ENCODE measurements at places on chromosomes 5 and 9. TPM values are rescaled to one million over a fixed set of nuclear protein-coding genes. Genes with fewer than 3 reads are reported as not detected.

- DNase-seq, result no peak
Observed at GRCh38 chr5:61767231-61768080, 435.4 kb downstream of the ZSWIM6 start.

ERP44 gene
- total RNA-seq, result 15.0 TPM

DNA sequence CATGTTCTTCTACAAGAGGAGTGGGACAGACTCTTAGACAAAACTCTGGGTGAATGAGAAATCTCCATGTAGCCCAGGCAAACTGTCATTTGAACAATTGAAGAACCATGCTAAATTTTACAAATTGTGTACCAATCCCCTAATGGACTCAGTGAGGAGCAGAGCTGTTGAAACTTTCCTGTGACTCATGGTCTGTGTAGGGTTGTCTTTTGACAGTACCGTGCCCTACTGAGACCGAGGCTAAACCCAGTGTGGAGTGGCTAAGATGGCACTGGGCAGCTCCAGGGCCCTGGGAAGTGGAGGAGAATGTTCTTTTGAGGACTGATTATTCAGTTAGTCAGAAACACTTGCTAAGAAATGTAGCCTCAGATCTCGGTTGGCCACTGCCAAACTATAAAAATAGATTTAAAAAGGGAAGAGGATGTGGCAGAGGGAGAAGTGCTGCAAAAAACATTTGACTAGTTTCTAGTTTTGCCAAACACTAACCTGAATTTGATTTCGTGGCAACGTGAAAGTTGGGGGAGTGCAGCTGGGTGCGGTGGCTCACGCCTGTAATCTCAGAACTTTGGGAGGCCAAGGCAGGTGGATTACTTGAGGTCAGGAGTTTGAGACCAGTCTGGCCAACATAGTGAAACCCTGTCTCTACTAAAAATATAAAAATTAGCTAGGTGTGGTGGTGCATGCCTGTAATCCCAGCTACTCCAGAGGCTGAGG, 24.7 kb downstream of the POU4F3 start:
- DNase-seq, result no peak

EQTN gene
- not detected for total RNA-seq

PCDHB4 gene
- 1.5 TPM for total RNA-seq

NEURL1B gene
- 32.0 TPM for total RNA-seq

SLCO6A1 gene
- not detected for total RNA-seq

PAEP gene
- not detected for total RNA-seq

EIF4E1B gene
- total RNA-seq, result not detected

GDF9 gene
- 0.30 TPM for total RNA-seq

DNA sequence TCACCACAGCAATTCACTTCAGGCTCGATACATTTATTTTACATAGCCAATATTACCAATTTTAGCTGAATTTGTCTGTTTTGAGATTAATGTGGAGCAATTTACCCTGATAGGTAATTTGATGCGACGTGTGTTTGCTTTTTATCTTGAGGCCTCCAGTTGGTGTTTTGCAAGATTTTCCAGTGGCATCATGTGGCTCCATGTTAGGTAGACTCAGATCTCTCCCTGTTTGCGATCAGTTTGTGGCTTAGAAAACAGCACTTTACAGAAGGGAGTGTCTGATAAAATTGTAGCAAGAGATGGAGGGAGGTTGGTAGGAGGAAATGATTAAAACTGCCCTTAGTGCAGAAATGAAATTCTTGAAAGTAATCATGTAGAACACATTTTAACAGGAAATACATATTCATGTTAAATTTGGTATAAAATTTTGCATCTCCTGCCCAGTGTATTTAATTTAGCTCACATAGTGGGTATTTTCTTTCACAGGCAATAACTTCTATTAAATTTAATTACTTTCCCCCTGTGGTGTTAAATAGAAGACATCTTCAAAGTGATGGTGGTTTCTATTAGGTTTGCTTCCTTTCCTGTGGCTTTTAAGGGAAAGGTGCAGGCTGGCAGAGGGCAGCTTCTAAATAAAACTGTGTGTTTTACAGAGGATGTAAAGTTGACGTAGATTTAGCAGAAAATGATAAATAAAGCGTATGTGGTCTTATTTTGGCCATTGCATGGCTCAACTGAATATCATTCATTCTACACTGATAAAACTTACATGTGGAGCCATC, 135.8 kb downstream of the KDM4C start:
- DNase-seq, result no peak

GRCh38 chr5:23675456-23675855, 168.0 kb downstream of the PRDM9 start:
- DNase-seq, result no peak

- no peak for DNase-seq
Observed at GRCh38 chr5:41883243-41883642, 13.0 kb upstream of the OXCT1 start.

- no peak for DNase-seq
Observed at GRCh38 chr9:97773091-97773490, 76.0 kb upstream of the XPA start.

GRCh38 chr9:132509928-132510874, 72.2 kb upstream of the BARHL1 start:
- no peak for DNase-seq

GRCh38 chr9:89661391-89661949, 56.7 kb downstream of the GADD45G start:
- DNase-seq, result peak; percentile 57

DNA sequence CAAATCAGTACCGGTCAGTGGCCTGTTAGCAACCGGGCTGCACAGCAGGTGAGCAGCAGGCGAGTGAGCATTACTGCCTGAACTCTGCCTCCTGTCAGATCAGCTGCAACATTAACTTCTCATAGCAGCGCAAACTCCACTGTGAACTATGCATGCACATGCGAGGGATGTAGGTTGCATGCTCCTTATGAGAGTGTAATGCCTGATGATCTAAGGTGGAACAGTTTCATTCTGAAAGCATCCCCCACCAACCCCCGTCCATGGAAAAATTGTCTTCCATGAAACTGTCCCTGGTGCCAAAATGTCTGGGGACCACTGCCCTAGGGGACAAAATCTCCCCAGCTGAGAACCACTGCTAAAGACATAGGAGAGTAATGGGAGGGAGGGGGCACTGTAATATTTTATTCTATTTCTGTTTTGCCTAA, 51.1 kb downstream of the P4HA2 start:
- DNase-seq, result no peak

- no peak for DNase-seq
Observed at GRCh38 chr5:148923023-148923422, 96.6 kb downstream of the ADRB2 start.

- no peak for DNase-seq
Observed at GRCh38 chr9:17491780-17492179, 87.1 kb upstream of the SH3GL2 start.

DNA sequence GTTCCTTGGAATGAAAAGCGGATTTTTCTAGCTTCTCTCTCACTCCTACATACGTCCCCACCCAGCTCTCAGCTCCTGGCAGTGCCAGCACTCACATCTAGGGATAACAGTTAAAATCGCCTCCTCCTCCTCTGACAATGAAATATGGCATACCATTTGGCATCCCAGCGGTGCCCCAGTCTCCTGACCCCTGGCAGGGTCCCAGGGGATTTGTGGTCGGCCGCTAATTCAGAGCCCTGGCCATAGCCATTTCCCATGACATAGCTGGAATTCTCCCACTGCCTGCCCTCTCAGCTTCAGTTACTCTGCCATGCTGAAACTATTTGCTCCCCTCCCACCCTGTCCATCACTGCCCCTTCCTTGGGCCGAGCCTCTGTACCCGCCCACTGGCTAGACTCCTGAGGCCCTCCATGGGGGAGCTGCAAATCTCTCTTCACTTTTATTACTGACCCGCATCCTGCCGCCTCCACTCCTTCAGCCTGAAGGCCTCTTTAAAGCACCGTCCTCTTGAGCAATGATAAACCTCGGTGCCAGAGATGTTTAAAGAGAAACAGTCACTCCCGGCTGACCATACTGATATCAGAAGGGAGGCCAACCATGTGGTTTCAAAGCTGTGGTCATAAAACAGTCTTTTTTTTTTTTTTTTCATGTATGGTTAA, 139.8 kb downstream of the SLIT3 start:
- peak; percentile 42 for DNase-seq

DNA sequence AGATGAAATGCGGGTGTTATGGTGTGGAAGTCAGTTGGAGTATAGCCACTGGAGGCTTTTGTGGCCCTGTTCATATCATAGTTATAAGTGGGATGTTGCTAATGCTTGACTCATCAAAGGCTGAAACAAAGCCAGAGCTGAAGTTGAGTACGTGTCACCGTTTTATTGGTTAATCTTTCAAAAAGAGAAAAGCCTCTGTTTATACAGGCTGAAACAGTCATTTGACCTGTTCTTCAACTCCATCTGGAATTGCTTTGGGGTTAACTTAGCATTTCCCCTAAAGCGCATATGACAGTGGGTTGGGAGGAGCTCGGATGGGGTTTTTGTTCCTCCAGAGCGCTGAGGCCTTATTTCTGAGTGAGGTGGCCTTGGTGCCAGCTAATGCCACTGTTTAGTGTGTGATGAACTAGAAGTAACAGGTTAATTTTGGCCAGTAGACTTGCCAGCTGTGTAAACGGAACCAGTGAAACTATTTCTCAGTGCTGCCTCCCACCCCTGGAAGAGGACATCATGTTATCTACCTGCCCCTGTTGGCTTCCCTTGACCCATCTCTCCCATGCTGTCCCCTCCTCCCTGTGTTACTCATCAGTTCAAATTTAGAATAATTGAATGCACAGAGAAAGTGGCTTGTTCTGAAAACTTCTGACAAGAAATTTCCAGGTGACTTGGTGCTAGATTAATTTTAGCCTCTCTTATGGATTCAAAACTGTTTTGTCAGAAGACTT, 34.2 kb downstream of the MTAP start:
- DNase-seq, result no peak
